ENCODE measurements at places on chromosomes 7 and 10.

DNA sequence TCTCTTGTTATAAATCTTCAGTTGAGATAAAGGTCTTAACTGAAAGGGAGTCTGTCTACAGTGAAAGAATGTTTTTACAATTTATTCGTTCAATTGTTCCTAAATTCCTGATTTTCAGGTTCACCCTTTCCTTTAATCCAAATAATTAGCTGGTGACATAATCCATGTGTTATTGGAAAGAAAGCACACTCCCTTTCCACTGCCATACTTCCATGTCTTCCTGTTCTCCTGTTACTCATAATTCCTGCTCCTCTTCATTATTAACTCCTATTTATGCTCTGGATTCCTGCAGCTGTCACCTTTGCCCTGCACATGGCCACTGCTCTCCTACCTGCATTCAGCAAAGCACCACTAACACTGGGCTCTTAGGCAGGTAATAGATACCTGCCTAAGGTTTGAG is 40.0 kb upstream of the FAM3C start:
- no peak for DNase-seq

DNA sequence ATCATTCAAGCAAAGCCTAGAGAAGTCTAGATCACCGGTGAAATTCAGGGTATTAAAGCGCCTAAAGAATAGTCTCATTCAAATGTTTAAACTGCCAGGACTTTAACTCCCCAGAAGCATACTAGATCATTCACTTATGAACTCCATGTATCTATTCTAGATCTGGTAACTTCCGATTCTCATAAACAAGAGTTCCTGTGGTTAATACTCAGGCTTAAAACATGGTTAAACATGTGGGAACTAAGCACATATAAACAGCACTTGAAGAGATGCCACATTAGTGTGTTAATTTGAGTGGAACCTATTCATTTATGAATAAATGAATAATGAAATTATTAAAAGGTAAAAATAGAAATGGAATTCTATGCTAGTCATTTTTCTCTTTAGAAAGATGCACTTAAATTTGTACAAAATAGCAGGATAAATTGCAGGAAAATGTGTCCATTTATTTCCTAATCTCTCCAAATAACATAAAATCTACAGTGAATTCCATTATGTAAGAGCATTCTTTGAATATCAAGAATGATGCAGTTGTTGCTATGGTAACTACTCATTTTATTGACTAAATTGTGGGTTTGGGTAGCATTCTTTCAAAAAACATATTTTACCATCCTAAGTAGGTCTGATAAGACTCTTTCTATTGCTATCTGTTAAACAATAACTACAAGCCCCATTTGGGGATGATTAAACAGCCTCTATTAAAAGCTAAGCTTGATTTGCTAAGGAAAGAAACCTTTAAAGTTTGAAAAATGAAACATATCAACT is 147.6 kb upstream of the TMEM168 start:
- DNase-seq: no peak

DNA sequence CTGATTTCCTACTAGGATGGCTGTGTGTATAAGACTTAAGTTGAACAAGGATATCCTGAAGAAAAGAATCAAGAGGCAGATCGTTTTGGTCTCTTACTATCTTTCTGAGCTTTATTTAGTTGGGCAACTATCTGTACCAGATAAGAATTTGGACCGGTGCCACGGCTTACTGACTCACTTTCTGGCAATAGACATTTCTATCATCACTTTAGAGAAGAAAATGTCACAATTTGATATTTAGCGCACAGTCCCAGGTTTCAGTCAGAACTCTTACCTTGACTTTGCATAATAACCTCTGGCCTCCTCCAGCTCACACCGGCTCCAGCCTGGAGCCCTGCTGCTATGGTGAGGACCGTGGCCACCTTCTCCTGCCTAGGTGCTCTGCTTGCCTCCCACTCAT is 218.2 kb upstream of the MDFIC start:
- DNase-seq: no peak

GRCh38 chr10:75722609-75723008 is 291.2 kb downstream of the LRMDA start:
- DNase-seq: no peak

GRCh38 chr7:1691096-1691495 is 21.0 kb downstream of the ELFN1 start:
- no peak for DNase-seq

GRCh38 chr10:35412900-35413491 is 76.7 kb downstream of the CCNY start:
- DNase-seq: no peak

- DNase-seq: no peak
These were observed 437.5 kb downstream of the KIF20B start for GRCh38 chr10:90138844-90139243.

DNA sequence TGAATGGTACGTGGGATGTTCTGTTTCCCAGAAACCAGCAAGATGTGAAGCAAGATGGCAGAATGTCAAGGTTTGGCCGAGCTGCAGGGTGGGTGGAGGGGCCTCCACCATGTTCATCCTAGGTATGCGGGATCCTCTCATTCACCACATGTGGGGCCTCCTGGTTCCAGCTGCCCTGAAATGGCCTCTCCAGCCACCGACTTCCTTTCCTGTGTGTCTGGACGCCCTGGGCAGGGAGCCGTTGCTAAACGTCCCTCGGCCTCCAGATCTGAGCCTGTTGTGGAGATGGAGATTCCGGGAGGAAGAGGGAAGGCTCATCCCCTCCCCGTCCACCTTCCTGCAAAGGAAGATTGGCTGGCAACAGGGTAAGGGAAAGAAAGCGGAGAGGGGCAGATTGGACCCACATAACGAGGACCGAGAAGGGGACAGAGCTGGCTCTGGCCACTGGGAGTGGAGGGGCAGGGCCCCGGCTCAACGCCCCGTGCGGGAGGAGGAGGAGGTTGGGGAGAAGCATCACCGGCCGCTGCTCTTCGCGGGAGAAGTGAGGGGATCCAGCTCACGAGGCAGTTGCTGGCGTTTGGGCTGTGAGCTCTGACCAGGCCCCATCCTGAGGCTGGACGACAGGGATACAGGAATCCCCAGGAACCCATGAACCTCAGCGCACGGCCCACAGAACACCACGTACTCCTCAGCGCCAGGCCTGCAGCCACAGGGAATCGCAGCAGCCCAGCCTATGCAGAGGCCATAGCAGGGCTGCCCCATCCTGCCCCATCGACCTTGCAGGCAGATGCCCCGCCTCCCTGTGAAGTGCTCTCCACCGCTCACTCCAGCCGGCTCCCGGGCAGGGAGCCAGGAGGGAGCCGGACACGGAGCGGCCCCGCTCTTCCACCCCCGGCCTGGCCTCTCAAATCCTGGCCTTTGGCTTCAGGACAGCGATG is 98.3 kb downstream of the FOXL3 start:
- no peak for DNase-seq

DNA sequence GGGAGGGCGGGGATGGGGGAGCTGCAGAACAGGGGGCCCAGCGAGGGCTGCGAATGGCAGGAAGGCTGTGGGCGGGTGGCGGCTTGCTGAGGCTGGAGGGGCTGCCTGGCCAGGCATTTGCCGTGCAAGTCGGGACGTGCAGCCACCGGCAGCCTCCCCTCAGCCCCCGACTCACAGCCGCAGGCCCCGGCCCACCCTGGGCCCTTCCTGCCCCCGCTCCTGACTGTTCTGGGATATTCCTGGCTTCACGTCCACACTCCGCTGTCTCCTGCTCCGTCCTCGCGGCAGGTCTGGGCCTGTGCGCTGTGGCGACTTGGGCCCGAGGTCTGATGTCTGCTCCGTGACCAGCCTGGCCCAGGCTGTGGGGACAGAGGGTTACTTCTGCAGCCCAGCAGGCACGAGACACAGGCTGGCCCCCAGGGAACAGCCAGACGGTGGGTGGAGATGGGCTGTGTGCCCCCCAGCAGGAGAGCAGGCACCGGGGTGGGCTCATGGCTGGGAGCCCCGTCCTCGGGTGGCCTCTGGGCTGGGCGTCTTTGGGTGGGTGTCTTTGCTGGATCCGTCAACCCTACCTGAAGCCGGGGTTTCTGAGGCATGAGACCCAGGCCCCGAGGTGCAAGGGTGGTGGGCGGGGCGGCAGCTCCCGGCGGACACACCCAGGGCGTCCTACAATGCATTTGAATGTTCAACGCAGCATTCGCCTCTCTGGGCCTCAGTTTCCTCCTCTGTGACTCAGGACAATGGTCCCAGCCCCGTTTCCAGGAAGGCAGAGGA is 86.5 kb downstream of the FOXL3 start:
- DNase-seq: no peak

DNA sequence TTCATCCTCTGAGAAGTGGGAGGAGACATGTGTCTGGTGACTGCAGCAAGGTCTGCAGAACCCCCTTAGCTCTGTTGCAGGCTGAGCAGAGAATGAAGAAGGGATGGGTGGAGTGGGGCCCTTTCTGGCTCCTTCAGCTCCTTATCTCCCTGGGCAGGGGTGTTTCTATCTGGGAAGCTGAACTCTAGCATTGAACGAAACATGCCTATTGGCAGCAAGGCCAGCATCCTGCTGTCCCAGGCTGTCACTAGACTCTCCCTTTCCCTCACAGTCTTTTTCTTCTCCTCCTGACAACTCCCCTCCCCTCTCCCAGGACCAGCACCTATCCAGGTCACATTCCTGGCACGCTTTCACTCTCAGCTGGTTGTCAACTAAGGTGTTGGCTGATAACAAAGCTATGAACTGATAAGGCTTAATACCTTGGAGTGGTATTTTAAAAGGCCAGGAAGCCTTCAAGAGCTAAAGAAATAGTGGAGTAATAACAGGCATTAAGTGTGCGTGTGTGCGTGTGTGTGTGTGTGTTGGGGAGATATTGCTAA is 128.8 kb upstream of the FZD8 start:
- DNase-seq: no peak

DNA sequence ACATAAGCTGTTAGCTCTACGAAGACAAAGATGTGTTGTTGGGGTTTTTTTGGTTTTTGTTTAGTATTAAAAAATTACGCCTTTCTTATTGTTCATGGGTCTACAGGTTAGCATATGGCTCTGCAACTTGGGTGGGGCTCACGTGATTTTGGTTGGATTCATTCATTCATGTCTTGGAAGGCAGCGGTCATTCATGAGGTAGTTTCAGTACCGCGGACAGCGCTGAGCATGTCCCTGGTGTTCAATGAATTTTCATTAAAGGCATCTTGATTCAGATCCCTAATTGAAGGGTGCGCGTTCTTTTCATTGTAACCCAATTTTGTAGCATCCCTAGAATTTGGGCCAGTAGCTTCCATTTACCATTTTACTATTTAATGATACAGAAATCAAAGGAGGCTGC is 42.9 kb upstream of the TCERG1L start:
- DNase-seq: no peak

- no peak for DNase-seq
These were observed 76.9 kb upstream of the RSBN1L start for GRCh38 chr7:77619314-77619713.

DNA sequence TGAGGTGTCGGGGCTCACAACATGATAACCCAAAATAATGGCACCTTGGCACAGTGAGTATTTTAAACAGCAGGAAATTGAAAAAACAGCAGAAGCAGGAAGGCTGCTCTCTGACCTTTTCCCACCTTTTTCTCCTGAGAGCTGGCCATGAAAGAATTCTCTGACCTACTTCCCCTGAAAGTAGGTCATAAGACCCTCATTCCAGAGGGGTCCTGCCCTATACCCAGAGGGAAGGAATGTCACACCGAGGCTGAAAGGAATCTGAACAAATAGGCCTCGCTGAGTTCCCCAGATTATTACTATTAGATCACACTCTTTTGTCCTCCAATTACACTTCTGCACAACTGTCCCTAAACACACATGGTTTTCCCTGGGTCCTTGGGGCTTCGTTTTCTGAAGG is 18.8 kb downstream of the CPVL start:
- no peak for DNase-seq

GRCh38 chr10:43032613-43033012 is 44.3 kb upstream of the RET start:
- no peak for DNase-seq

Measured in cerebellar nuclear complex (tissue), 1 donor.